ENCODE measurements at places on chromosomes 6 and 20.
A peak's percentile ranks its signal among the peaks of the same experiment; 100 is the strongest.

DNA sequence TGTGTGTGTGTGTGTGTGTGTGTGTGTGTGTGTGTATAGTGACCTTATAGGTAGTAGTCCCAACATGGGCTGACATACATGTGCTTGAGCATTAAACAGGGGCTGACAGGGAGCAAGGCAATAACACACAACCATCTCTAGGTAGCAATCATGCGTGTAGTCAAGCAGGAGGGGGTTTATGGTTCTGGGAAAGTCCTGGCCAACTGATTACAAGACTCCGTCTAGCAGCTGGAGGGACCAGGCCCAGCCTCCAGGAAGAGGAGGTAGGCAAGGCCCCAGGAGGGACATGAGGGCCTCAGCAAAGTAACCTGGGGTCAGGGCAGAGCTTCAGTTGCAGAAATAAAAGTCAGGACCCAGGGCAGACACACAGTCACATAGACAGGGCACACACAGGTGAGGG lies 60.6 kb upstream of the E2F3 start:
- no peak for DNase-seq

DNA sequence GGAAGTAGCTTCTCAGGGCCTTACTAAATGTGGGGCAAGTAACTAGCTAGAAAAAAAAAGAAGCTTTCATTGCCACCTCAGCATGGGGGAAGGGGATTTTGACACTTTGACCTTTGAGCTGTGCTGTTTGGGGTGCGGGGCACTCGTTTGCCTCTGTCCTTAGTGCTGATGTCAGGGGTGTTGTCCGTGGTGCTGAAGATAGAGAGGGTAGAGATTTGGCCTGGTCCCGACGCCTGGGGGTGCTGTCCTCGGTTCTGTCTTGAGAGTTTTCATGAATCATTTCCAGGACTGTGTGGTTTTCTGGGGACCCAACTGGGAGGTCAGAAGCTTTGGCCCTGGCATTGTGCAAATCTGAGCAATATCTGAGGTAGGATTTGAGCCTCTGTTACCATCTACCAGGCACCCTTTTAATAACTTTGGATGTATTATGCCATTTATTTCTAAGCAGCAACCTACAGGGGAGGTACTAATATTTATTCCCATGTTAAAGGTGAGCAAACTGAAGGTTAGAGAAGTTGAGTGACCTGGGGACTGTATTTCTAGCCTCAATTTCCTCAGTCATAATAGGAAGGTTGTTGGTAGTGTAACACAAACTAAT lies 78.0 kb downstream of the DLGAP4 start:
- DNase-seq = peak; percentile 62

GRCh38 chr6:135423649-135424128 lies 73.9 kb downstream of the AHI1 start:
- no peak for DNase-seq

- DNase-seq = no peak
Observed at GRCh38 chr20:51614687-51615086, 72.2 kb upstream of the NFATC2 start.

- no peak for DNase-seq
Observed at GRCh38 chr6:8245726-8246125, 143.4 kb upstream of the EEF1E1 start.

DNA sequence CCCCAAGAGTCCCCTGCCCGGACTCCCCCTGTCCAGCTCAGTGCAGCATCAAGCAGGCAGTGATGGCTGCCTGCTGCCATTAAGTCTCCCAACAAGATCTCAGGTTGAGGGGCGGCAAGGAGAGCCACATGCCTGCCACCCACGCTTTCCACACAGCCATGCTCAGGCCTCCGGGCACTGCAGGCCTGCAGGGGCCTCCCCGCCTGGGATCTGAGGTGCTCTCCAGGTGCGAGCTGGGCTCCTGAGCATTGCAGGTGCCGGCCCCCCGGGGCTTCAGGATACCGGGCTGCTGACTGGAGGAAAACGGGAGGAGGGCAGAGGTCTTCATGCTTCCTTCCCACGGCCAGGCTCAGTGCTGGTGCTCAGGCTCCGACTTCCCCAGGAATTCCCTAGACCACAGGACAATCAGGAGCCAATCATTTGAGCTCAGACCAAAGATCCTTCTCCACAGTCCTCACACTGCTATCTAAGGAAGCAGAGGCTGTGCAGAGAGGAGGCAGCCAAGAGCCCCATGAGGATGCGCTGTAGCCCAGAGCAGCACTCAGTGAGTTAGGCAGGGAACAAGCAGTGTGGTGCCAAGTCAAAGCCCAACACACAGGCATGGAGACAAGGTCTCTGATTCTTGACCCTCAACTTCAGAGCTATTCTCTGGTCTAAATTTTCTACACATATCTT lies 52.7 kb downstream of the PYGB start:
- no peak for DNase-seq

- DNase-seq = no peak
Observed at GRCh38 chr6:137743493-137743892, 123.6 kb upstream of the TNFAIP3 start.

- DNase-seq = peak; percentile 83
Observed at GRCh38 chr6:95577304-95578105, at the start of gene MANEA. MANEA (plus strand) TSS chr6:95577535; CDS start chr6:95586440, 8,905 bp downstream.

GRCh38 chr6:24802271-24803059 lies 3.7 kb upstream of the ARMH2 start:
- DNase-seq = no peak

DNA sequence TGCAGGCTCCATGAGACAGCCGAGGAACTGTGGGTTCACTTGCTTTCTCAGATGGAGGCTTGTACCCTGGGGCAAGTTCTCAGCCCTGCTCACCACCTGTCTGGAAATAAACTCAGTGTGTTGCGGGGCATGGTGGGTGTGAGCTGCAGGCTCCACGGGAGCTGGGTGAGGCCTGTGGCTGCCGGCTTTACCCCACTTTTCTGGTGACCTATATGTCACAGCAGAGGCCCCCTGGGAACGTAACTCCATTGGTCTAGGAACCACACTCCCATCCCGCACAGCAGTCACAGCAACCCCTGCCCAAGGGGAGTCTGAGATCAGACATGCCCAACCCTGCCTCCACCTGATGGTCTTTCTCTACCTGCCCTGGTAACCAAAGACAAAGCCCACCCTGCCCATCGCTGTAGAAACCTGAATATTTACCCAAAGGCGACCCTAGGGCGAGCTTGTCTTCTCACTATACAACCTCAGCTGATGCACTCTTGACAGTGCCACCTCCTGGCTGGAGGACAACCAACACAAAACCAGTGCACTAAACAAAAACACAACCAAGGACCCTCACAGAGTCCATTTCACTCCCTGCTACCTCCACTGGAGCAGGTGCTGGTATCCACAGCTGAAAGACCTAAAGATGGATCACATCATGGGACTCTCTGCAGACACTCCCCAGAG lies 174.3 kb downstream of the PDE10A start:
- no peak for DNase-seq

- no peak for DNase-seq
Observed at GRCh38 chr6:123604067-123604466, 32.7 kb downstream of the TRDN start.

DNA sequence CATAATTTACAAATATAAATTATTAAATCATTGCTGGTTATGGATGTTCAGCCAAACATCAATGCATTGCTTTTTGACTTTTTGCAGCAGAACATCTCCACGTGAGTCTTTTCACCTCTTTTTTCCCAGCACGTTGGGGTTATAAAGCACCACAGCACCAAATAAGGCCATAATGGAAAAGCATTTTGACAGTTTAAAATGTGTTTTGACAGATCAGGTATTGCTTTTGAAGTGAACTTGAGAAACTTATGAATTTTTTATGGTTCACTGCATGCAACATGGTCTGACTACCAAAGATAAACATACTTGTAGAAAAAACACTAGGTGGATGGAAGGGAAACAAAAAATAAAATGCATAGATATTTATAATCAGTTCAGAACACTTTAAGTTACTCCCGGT lies 622.4 kb downstream of the HTR1B start:
- DNase-seq = no peak

DNA sequence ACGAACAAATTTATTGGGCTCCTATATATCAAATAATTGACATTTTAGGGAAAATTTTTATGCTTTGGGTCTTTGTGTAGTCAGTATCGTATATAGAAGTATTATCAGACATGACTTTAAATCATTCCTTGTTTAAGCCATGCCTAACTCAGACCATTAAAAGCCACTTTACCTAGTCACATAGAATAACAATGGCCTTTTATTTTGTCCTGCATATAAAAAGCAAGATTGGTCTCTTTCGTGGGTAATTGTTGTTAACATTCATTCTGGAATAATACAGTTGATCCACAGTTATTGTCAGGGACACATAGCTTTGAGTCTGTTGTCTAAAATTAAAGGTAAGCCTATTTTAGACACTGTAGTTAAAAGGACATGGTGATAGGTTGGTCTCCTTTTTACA lies 47.4 kb downstream of the PLEKHG1 start:
- DNase-seq = no peak

- DNase-seq = no peak
Observed at GRCh38 chr6:127272576-127272975, 5.9 kb downstream of the RNF146 start.

GRCh38 chr6:84740385-84740784 lies 24.0 kb downstream of the TBX18 start:
- DNase-seq = no peak

- DNase-seq = no peak
Observed at GRCh38 chr20:54132612-54133433, 41.0 kb downstream of the CYP24A1 start.
